PC-9 (cell line): ENCODE measurements at places on chromosomes 6 and 20. TPM values are rescaled to one million over a fixed set of nuclear protein-coding genes. Genes with fewer than 3 reads are reported as not detected.

Gene TFAP2C
- total RNA-seq = 27.8 and 34.8 TPM in 2 replicates

Gene PEX6
- total RNA-seq = 25.9 and 31.3 TPM in 2 replicates

DNA sequence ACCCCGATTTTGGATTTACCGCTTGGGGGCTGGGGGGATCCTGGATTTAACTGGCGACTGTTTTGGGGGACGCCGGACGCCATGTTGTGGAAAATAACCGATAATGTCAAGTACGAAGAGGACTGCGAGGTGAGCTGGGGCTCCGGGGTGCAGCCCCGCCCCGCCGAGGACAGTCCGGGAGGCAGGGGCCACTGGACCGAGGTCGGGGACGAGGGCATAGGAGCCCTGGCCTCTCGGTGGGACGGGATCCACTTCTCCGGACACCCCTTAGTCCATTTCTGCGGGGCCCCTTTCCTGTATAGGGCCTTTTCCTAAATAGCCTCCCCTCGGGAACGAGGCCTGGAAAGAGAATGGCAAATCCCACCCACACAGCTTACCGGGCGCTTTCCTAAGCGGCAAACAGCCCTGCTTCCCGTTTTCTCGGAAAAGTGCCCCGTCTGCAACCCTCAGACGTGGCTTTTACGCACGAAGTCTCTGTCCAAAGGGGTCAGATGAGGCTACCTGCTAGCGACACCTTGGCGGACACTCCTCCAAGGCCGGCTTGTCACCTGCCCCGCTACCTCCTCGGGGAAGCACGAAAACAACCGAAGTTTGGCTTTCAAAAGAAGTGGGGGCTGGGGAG lies 469 bp downstream of the TFAP2C start:
- no peak for DNase-seq

Gene RSPO3
- total RNA-seq = not detected in 2 replicates

DNA sequence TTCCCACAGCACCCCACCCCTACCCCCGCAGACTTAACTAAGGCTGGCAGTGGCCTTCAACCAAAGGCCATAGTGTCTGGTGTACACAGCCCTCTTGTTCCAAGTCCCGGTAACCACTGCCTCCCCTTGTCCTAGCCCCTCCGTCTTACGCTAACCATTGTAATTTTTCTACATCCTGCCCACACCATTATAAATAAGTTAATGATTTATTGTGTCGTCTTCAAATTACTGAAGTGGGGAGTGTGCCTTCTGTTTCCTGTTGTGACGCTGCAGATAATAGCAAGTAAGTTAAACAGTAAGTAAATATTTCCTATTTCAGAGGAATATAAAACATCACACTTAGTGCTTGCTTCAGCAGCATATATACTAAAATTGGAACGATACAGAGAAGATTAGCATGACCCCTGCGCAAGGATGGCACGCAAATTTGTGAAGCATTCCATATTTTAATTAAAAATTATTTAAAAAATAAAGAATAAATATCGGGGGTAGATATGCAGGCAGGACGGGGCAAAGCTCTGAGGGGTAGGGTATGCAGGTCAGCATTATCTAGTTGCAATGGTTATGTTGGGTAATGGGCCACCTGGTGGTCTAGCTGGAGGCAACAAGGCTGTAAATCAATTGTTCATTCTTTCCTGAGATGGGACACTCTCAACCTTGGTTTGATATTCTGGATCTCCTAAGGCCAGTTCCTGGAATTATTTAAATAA lies 15.1 kb downstream of the SRSF6 start:
- DNase-seq = no peak
